HFFc6 (cell line): ENCODE measurements at places on chromosomes 3 and 15.

DNA sequence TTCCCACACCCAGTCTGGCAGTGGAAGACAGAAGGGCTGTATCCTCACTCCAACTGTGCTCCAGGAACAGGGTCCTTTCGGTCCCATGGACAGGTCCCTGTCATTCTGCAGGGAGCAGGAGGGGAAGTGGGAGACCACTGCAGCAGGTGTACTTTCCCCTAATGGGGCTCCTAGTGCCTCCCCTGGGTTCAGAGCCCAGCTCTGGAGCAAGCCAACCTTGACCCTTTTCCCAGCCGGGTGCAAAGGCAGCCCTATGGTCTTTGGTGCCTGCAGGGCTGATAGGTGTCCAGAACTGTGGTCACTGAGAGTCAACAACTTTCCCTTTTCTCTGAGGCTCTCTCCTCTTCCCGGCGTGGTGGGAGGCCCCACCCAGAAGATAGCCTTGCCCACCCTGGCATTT is 26.8 kb downstream of the MAGEF1 start:
- DNase-seq: no peak

DNA sequence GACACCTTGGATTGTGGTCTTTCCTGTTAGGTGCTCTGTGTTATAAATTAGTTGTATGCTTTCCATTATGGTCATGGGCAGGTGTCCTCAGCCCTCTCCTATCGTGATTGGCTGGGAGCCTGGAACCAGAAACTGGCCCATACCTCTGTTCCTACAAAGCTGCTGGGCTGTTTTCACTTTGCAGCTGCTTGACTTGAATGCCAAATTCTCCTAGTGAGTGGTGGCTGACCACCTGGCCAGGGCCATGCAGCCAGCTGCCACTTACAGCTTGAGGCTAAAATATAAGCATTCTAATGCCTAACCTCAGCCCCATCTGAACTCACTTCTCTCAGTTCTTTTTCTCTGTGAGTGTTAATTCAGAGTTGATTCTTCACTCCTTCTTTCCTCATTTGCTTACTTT is 239.3 kb upstream of the GBE1 start:
- DNase-seq: no peak

DNA sequence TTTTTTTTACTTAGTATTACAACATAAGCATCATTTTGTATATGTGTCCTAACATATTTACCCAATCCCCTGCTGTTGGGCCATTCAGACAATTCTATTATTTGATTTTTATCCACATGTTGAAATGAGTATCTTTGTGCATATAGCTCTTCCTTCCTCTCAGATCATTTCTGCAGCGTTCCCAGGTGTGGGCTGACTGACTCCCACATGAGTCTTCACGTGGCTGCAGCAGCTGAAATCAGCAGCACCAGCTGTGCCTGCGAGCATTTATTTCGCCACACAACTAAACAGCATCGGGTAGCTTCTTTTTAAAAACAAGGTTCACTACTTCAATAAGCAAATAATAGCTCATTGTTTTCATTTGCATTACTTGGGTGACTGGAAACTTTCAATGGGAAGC is 44.5 kb upstream of the PDE8A start:
- DNase-seq: no peak

- no peak for DNase-seq
Observed at GRCh38 chr3:67291287-67292252, 293.5 kb downstream of the KBTBD8 start.

- peak; percentile 50 for DNase-seq
Observed at GRCh38 chr3:101509811-101510210, 3.2 kb downstream of the SENP7 start.

GRCh38 chr3:30688776-30689641 is 82.6 kb downstream of the TGFBR2 start:
- DNase-seq: peak; percentile 70

DNA sequence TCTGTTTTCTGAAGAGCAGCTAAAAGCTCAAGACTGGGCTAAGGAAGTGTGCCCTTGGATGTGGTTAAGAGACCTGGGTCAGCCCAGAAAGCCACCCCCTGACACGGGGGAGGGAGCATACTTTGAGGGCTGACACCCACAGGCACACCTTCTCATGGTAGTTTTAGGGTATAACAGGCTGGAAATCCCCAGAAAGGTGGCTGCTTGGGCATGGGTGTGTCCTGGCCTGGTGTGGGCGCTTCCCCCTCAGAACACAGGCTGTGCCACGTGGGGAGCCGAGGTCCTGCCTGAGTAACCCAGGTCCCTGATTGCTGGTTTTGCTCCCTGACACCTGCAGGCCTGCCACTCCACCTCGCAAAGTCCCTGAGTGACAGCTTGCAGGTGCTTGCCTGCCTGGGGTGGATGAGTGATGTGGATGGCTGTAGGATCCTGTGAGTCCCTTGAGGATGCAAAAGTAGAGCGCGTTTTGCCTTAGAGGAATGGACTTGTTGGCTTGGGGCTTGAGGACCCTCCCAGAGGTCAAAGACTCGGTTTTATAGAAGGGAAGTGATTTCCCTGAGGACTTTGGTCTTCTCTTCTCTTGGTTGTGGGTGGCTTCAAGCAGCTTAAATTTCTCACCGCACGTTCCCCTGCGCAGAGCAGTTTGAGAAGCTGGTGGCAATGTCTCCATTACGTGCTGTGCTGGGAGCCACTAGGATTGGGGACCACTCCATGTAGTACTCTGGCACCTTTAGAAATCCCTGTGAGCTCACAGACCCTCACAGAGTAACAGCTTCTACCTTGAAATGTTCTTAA is 94.4 kb downstream of the DNASE1L3 start:
- DNase-seq: no peak

DNA sequence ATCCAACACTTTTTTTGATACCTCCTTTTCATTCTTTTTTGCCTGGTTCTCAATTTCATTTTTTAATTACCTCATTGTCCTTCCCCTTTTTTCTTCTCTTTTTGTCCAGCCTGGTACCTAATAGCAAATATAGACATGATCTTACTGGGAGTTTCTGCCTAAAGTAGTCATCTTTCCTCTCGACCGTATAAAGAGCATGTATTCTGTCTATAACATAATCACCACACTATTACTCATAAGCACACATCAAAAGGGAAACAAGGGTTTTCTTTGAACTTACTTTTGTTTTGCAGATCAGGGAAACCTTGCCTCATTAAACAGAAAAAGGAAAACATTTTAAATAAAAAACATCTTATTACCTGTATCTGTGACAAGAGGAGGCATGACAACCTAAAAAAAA is 33.0 kb downstream of the FAM98B start:
- DNase-seq: no peak

DNA sequence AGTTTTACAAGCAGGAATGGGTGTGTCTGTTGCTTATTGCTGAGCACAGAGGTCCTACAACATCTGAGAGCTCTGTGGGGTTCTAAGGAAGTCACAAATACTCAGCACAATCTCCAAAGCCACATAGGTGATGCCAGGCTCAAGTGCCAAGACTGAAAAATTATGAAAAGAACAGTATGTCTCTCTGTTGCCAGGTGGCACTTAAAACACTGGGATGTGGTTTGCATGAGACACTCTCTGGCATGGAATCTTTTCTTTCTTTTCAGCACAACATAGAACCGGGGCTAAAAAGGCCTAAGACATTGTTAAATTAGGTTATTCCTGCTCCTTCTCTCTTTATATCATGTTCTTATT is 127.3 kb upstream of the PRICKLE2 start:
- no peak for DNase-seq

- no peak for DNase-seq
Observed at GRCh38 chr15:68387381-68388143, 44.4 kb downstream of the ITGA11 start.

- DNase-seq: no peak
Observed at GRCh38 chr3:143811602-143812001, 36.7 kb downstream of the SLC9A9 start.

DNA sequence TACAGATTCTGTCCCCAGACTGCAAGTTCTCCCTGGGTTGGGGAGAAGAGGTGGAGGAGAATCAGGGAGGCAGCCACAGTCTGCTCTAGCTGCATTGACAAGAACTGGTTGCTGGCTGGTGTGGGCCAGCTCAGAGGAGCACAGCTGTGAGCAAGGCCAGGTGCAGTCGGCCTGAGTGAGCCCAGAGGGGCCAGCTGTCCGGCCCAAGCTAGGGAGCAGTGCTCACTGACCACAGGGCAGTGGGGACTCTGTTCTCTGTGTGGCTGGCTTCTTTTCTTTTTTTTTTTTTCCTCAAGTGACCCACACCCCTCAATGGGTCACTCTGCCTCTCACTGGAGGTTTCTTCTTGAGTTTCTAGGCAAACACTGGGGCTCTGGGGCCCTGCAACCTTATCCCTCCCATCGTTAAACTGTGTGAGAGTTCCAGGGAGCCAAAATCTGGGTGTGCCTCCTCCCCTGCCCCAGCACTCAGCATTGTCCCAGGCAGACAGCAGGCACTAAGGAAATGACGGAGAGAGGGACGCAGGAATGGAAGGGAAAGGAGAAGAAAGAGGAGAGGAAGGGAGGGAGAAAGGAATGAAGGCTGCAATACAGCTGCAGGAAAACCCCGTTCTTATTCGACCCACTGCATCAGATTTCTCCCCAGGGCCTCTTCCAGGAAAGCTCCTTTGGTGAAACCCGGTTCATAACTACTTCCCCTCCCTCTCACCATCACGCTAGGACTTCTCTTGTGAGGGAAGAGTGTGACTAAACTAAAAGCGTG is 37.7 kb upstream of the HES1 start:
- no peak for DNase-seq
